ENCODE measurements at places on chromosomes 13 and 19.
A peak's percentile ranks its signal among the peaks of the same experiment; 100 is the strongest.

DNA sequence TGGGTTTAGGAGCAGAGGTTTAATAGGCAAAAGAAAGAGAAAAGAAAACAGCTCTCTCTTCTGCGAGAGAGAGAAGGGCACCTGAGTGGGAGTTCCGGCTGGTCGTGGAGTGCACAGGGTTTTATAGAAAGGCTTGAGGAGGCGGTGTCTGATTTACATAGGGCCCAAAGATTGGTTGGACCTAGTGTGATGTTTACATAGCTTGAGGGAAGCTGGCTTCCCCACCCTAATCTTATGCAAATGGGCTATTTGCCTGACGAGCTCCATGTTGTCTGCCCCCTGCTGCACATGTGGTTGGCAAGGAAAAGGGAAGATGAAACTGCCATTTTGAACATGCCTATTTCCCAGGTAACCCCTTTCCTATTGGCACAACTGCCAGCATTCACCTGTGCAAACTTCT, 21.5 kb upstream of the MEDAG start:
- peak; percentile 18 for DNase-seq

- no peak for DNase-seq
These were observed 153.0 kb upstream of the UQCRFS1 start for GRCh38 chr19:29365836-29366417.

- DNase-seq = no peak
These were observed 166.5 kb upstream of the ZNF507 start for GRCh38 chr19:32178956-32179355.

GRCh38 chr13:114130837-114131582, 1.4 kb downstream of the RASA3 start:
- no peak for DNase-seq

- DNase-seq = no peak
These were observed 12.1 kb downstream of the HNRNPUL1 start for GRCh38 chr19:41276231-41276630.

DNA sequence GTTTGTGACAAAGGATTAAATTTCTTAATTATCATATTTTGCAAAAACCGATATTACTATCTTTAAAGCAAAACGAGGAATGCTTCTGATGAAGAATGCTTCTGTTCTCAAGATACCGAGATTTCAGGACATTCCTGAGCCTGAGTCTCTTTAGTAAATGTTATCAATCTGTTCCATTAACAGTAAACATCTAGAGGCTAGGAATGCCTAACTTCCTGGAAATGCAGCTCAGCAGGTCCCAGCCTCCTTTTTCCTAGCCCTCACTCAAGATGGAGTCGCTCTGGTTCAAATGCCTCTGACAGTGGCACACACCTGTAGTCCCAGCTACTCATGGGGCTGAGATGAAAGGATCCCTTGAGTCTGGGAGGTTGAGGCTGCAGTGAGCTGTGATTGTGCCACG, 2.4 kb upstream of the IFNL4 start:
- no peak for DNase-seq

DNA sequence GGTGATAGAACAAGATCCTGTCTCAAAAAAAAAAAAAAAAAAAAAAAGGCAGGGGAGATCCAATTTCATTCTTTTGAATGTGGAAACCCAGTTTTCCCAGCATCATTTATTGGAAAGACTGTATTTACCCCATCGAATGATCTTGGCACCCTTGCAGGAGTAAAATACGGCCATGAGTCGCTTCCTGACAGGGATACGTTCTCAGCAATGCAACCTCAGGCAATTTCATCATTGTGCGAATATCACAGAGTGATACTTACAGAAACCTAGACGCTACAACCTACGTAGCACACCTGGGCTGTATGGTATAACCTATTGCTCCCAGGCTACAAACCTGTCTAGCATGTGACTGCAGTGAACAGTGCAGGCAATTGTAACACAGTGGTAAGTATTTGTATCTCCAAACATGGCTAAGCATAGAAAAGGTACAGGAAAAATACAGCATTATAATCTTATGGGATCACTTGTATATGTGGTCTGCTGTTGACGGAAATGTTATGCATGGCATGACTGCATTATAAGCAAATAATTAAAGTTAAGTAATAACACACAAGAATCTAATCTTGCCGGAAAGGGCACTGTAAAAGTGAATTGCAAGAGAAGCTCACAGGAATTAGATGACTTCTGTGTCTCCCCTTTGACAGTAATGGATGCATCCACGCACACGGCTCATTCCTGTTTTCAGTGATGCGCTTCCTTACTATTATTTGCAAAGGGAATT, 24.1 kb downstream of the RFX2 start:
- no peak for DNase-seq

GRCh38 chr19:48676887-48677286, 4.1 kb upstream of the NTN5 start:
- no peak for DNase-seq

DNA sequence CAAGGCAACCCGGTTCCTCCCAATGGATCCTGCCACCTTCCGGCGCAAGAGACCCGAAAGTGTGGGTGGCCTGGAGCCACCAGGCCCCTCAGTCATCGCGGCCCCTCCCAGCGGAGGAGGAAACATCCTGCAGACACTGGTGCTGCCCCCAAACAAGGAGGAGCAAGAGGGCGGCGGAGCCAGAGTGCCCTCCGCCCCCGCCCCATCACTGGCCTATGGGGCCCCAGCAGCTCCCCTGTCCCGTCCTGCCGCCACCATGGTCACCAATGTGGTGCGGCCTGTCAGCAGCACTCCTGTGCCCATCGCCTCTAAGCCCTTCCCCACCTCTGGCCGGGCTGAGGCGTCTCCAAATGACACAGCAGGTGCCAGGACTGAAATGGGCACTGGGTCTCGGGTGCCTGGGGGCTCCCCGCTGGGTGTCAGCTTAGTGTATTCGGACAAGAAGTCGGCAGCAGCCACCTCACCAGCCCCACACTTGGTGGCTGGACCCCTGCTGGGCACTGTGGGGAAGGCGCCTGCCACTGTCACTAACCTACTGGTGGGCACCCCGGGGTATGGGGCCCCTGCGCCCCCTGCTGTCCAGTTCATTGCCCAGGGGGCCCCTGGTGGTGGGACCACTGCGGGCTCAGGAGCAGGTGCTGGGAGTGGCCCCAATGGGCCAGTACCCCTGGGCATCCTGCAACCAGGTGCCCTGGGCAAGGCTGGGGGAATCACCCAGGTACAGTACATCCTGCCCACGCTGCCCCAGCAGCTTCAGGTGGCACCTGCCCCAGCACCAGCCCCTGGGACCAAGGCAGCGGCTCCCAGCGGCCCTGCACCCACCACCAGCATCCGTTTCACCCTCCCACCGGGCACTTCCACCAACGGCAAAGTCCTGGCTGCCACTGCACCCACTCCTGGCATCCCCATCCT, 11.2 kb upstream of the PRR19 start:
- no peak for DNase-seq

- DNase-seq = no peak
These were observed 70.6 kb downstream of the HSPH1 start for GRCh38 chr13:31090961-31091624.

DNA sequence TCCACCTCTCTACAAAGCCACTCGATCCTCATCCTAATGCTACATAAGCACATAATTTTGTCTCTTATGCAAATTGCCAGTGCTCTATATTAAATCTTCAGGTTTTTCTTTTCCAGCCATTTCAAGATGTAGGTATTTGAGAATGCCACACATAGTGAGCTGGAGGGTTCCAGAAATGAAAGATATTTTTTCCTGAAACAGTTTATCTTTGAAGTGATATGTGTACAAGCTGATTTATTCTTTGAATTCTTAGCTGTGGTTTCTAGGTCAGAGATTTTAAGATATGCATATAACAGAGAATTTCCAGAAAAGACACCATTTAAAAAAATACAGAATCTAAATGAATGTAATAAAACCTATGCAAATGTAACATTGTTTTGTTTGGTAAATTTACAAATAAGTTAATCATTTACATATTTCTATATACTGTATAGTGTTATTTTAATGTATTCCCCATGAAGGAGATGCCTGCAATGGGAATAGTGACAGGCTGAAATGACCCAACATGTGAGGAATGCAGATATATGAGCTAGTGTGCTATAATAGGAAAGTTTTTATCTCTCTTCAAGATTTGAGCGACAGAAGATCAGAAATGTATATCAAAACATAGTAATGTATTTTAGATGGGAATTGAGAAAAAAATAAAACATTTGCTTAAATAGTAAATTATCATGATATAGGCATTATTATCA, 570.2 kb downstream of the SLITRK1 start:
- DNase-seq = no peak

DNA sequence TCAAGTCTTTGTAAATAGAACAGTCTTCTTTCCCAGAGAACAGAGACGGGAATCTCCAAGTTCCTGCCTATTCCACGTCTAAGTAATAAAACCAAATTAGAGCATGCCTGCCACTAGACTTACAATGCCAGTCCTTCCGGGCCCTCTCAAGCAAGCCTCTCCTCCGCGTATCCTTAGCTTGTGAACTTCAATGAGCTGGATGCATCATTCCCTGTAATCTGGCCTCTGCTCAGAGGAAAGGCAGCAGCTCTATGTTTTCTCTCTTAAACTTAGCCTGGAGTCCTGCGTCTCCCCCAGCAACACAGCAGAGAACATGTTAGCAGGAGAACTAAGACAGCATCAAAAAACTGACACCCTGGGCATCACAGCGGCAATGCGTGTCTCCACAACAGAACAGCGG, 8.2 kb downstream of the NALCN start:
- DNase-seq = no peak

DNA sequence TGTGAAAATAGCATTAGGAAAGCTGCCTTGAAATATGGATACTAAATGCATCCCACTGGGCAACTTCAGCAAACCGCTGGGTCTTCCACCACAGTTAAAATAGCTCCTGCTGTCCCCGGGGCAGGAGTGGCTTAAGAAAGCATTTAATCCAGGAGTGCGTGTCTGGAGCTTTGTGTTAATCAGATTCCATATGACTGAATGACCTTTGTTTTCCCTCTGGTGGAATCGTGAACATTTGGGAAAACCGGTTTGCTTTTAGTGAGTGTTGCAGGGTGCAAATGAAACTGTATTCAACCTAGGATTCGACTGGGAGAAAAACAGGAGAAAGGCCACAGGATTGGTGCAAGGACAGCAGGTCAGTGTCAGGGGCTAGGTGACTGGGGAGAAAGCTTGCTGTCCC, 237.6 kb upstream of the MAB21L1 start:
- DNase-seq = no peak

- no peak for DNase-seq
These were observed 54.5 kb downstream of the SPTBN4 start for GRCh38 chr19:40521276-40521675.

DNA sequence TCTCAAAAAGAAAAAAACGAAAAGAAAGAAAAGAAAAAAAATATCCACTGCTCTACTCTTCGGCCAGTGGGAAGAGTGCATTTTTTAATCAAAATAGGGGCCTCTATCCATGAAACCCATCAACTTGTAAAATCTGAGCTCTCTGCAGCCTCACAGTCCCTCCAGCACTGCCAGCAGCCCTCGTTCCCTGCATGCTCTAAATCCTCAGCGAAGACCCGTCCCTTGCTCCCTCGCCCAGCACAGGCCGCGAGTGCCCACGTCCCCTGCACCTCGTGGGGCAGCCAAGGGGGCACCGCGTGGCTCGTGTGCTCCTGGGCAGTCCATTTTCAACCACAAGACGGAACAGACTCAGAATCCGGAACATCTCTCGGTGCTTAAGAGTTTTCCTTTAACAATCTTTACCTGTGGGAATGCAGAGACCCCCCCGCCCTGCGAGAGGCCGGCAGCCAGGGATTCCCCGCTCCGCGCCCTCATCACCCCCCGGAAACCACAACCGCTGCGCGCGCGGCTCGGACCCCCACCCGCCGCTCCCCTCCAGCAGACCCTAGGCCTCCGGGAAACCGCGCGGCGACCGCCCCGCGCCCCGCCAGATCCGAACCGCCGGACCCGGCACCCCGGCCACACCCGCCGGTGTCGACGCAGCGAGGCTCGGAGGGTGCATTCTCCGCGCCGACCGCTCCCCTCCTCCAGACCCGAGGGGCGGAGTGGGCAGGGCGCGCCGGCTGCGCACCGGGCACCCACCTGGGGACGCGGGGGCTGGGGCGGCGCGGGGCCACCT, 638 bp downstream of the ANKRD27 start:
- no peak for DNase-seq

GRCh38 chr19:30521937-30522336, 149.8 kb downstream of the ZNF536 start:
- no peak for DNase-seq

GRCh38 chr19:15629003-15629880, 11.5 kb upstream of the CYP4F3 start:
- no peak for DNase-seq

DNA sequence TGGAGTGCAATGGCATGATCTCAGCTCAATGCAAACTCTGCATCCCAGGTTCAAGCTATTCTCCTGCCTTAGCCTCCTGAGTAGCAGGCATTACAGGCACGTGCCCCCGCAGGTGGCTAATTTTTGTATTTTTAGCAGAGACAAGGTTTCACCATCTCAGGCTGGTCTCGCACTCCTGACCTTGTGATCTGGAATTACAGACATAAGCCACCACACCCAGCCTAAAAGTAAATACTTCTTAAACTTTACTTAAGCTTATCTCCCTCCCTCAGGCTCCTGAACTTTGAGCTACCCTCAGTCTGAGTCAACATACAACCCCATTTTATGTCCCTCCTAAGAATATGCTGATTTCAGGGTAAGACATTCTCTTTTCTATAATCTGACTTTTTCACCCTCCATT, 66.1 kb downstream of the ZNF486 start:
- no peak for DNase-seq

GRCh38 chr19:39878398-39878797, 32.2 kb upstream of the FBL start:
- no peak for DNase-seq

GRCh38 chr13:25920277-25920676, 131.5 kb downstream of the SHISA2 start:
- no peak for DNase-seq

DNA sequence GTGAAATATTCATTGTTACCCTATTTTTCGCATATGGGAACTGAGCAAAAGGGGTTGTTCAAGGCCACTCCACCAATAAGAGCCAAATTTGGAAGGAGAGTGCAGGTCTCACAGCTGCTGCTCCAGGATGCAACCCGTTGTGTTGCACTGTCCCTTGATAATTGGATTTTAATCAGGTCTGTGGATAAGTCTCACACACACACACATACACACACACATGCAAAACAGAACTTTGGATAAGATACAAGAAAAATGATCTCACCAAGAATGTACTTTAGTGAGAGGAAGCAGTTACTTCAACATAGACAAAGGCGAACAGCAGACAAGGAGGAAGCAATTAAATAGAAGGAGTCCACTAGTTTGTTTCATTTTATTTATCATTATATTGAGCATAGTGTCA, 127.3 kb upstream of the EDNRB start:
- no peak for DNase-seq

- peak; percentile 59 for DNase-seq
These were observed 144.8 kb downstream of the UFM1 start for GRCh38 chr13:38494445-38494844.

GRCh38 chr13:97352815-97353214, 81.2 kb upstream of the RAP2A start:
- DNase-seq = no peak

- peak; percentile 80 for DNase-seq
These were observed 414.8 kb upstream of the PCDH20 start for GRCh38 chr13:61830475-61830874.

Measured in NCI-H446 treated with DMSO at 0.1 percent for 48 hours (cell line).